ENCODE measurements at places on chromosomes 1 and 21. TPM values are rescaled to one million over a fixed set of nuclear protein-coding genes. Genes with fewer than 3 reads are reported as not detected.

- DNase-seq: peak; percentile 50
These were observed 84.1 kb upstream of the VANGL1 start for GRCh38 chr1:115557715-115558114.

- no peak for DNase-seq
These were observed 27.8 kb downstream of the ASAP3 start for GRCh38 chr1:23456226-23456625.

GRCh38 chr1:201795066-201795465 lies 33.9 kb upstream of the IPO9 start:
- DNase-seq: peak; percentile 49

- no peak for DNase-seq
These were observed 177.1 kb upstream of the EDN2 start for GRCh38 chr1:41661428-41662060.

- DNase-seq: no peak
These were observed 122.3 kb upstream of the TMPRSS2 start for GRCh38 chr21:41630249-41630648.

The APOBEC4 gene
- 5.3 TPM for total RNA-seq

The BRINP3 gene
- 19.8 TPM for total RNA-seq

The PCSK9 gene
- 26.6 TPM for total RNA-seq

The A3GALT2 gene
- not detected for total RNA-seq

The EIF3I gene
- 153 TPM for total RNA-seq
